ENCODE measurements at places on chromosomes 12 and 14.

GRCh38 chr12:108914121-108914531 is 34.2 kb downstream of the DAO start:
- no peak for DNase-seq

DNA sequence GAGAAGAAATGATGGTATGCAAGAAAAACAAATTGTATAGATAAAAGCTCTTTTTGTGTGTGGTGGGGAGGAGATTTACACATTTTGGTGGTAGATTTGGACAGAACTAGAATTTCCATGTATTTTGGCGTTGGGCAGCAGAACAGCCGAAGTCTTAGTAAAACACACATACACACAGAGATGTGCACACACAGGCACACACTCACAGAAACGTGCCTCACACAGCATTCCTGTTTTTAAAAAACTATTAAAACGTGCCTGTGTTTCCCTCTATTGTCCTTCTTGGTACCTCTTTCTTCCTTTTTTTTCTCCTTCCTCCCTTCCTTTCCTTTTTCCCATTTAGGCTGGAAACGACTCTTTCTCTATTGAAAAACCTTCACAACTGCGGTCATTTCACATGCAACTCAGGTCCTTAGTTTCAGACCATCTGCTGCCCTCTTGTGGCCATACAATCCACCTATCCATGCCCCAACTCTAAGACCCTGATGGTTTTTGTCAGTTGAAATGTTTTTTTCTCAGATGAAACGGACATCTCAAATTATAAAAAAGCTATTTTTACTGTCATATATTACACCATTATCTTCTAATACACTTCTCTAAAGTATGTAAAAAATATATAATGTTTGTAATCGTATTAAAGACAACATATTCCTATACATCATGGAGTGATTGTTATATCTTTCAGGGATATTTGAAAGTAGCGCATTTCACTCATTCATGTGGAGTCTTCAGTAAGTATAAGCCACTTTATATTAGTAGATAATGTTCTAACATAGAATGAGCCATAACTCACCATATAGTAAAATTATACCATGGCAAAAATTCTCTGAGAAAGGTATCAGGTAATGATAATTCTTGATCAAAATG is 386.7 kb upstream of the NOVA1 start:
- DNase-seq = peak; percentile 11

GRCh38 chr14:72682188-72682587 is 211.7 kb downstream of the DPF3 start:
- DNase-seq = no peak

- DNase-seq = no peak
Observed at GRCh38 chr12:107560899-107561285, 124.7 kb upstream of the PWP1 start.

DNA sequence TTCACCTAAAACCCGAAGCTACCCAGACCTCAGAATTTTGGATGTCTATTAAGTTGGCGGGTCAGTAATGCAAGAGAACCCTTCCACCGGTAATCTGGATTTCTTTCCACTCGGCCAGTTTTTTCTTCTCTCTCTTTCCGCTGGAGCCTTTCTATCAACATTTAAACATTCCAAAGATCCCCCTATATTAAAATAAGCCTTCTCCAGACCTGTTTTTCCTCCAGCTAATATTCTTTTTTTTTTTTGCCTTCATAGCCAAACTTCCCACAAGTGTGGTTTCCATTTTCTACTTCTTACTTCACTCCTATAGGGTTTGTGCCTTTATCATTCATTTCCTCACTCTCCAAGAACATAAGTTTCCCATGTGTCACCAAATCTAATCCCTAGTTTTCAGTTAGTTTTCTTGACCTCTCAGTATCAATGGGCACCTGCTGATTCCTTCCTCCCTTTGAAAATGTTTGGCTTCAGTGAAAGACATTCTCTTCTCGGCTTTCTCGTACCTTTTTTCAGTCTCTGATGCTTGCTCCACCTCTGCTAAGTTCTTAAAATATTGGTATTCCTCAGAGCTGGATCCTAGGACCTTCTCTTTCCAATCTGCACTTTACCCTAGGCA is 583 bp upstream of the SDR39U1 start:
- no peak for DNase-seq

- DNase-seq = no peak
Observed at GRCh38 chr12:124184456-124184855, 110.4 kb upstream of the RFLNA start.

DNA sequence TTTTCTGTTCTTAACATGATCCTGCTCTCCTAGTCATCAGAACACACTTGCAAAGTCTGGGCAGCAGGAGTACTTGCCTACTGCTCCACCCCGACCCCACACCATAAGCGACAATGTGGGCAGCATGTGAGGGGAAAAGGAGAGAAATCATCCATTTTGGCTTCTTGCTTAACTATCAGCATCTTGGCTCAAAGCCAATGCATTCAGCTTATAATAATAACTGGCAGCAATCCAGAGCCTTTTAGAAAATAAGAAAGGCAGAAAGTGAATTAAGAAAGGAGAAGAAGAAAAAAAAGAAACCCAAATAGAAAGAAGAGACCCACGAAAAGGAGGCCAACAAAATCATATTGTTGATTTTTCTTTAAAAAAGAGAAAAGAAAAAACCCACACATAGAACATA is 930.8 kb downstream of the BCL11B start:
- DNase-seq = no peak

- no peak for DNase-seq
Observed at GRCh38 chr14:65817011-65817410, 404.5 kb downstream of the FUT8 start.

DNA sequence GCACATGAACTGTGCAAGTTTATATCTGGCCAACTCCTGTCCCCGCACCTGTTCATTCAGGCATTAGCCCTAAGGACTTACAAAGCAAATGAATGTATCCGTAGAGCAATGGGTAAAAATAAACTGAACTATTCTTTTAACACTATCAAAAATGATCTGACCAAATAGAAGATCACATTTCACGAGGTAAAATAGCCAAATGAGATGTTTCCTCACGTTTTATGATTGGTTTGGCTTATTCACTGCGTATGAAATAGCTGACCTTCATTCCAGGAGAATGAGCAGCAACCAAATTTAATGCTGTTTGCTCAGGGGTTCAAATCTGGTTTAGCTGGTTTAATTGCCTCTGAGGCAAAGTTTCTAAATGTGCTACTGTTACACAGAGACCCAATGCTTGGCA is 216.0 kb upstream of the EEA1 start:
- peak; percentile 66 for DNase-seq

DNA sequence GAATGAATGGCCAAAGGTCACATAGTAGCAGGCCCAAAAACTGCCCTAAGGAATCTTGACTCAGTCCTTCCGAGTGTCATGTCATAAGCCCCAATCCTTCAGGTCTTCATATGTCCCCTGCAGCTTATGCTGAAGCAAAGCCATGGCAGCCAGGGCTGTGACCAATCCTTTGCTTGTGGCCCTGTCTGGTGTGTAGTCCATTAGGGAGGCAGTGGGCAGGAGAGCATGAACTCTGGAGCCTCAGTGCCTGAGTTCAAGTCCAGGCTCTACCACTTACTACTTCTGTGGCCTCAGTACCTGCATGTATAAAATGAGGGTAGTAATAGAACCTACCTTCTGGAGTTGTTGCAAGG is 20.3 kb downstream of the PLEKHG3 start:
- no peak for DNase-seq

- no peak for DNase-seq
Observed at GRCh38 chr12:49583366-49584094, 15.6 kb upstream of the MCRS1 start.

DNA sequence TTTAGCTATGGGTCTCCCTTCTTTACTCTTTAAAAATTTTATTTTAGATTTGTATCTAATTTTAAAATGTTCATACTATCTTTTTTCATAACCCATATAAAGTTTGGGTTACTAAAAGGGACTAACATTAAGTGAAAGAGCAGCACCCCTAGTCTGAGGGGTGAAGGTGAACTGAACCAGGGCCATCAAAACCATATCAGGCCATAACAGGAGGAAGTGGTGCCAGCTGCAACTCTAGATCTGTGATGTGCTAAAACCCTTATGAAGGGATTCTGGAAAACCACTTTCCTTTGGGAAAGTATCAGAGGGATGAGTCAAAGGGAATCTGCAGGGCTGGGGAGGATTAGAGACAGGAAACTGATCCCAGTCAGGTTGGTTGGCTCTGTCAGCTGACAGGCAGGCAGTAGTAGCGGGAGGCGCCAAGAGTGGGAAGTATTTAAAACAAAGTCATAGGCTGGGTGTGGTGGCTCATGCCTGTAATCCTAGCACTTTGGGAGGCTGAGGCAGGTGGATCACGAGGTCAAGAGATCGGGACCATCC is 162.5 kb downstream of the PPM1H start:
- DNase-seq = no peak

DNA sequence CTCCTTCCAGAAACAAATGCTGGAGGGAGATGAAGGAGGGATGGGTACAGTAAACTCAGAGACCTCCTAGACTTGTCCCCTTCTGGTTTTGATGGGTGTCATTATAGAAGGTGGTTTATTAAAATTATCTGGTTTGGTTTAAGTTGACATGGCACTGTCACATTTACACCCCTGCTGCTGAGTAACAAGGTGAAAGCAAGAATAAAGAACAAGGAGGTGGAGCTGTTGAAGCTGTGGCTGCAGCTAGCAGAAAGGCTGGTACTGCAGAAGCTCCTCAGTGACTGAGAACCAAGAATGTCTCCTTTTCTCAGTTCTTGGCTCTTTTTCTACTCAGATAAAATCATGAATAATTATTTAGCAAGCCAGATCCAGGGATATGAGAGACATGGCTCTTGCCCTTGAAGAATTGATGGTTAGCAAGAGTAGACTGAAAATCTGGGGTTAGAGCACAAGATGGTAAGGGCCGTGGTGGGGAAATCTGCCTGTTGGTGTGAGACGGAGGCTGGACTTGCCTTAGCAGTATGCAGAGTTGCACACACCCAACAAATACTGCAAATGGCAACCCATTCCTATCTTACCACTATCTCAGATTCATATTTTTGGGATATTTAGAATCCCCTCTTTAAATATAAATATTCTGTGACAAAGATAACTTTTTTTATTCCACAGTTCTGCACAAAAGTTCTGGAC is at the start of gene GZMH:
Gene GZMH, minus strand, starts transcription at position 31 of the 690 bp plus-strand sequence. CDS start 72 bp downstream, outside the sequence.
- DNase-seq = no peak

- no peak for DNase-seq
Observed at GRCh38 chr12:68106660-68107059, 52.9 kb downstream of the IFNG start.

GRCh38 chr12:109876406-109876805 is 3.9 kb downstream of the GLTP start:
- DNase-seq = no peak

GRCh38 chr14:91171291-91171690 is 57.4 kb downstream of the DGLUCY start:
- DNase-seq = no peak

DNA sequence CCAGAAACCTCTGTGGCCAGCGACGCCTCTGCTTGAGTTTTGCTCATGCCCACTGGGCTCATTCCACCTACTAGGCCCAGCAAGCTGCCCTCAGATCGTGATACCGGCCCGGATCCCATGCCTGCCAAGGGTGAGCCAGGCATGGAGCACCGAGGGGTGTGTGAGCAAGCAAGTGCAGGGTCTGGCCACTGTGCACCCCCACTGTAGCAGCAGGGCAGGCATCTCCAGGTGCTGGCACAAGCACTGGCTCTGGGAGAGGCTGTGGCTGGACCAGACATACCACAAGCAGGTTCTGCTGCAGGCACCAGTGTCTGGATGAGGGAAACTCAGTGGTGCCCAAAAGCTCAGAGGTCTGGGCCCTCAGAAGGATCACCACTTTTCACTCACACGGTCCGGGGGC is 20.6 kb downstream of the FAM186A start:
- no peak for DNase-seq

DNA sequence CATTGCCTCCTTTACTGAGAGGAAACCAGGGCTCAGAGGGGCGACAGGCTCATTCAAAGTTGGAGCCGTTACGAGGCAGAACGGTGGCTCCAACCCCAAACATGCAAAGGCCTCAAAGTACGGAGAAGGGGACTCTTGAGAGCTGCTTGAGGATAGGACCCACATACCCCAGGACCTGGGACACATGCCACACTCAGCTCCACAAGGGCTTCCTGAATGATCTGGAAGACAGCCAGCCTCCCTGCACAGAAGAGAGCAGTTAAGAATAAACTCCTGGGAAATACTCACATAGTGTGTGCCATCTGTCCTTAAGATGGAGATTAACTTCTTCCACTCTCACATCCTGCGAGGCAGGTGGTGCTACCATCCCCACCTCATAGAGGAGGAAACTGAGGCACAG is 26.6 kb upstream of the NXPH4 start:
- DNase-seq = no peak

DNA sequence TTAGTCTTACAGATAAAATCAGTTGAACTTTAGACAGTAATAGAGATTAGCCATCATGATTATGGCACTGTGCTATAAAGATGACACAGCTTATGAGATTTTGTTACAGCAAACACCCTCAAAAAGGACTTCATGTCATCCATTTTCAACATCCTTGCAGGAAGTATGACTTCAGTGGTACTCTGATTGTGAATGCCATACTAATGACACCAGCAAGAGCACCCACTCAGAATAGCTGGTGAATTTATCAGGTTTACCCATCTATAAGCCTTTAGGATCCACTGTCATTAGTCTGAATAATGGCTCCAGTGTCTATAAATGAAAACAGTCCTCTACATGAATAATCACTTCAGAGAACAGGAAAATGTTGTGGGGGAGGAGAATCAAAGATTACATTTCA is 615.2 kb downstream of the RPS29 start:
- DNase-seq = no peak

GRCh38 chr12:58298803-58299202 is 357.4 kb downstream of the ATP23 start:
- no peak for DNase-seq
